AML-193 (cell line): ENCODE measurements at places on chromosomes 4 and X.

DNA sequence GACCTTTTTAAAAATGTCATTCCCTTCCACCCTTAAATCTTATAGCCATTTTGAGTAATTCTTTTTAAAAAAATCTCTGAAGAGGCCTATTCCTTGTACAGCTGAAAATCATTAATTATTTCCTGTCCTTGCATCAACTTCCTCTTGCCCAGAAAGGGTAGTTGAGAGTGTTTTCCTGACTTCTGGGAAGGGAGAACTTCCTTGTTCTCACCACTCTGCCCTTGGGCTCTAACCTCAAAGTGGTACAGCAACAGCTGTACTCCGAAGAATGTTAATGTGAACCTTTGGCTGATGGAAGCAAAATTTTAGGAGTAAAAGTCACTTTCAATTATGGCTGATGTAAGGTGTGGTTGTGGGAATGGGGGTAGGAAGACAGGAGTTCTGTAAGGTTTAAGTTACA is 15.1 kb upstream of the FABP2 start:
- peak; percentile 72 for DNase-seq

DNA sequence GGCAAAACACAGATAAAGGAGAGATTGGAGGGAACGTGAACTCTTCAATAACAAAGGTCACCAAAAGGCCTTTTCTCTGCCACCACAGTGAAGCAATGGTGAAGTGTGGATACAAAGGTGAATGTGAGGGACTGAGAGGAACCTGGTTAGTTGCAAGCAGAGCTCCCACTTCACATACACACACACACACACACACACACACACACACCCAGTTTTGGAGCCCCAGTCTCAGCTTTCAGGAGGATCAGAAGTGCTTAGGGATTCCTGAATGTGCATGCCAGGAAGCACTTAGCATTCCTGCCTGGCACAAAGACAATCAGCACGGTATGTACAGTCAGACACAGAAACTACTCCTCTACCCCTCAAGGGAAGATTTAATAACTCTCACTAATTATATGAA is 71.5 kb downstream of the ARHGEF9 start:
- no peak for DNase-seq

- DNase-seq: peak; percentile 95
These were observed 156.3 kb downstream of the BCOR start for GRCh38 chrX:39941332-39941920.

GRCh38 chrX:108426262-108426661 is 12.0 kb downstream of the COL4A6 start:
- DNase-seq: no peak

GRCh38 chr4:151912632-151913031 is 151.8 kb upstream of the GATB start:
- no peak for DNase-seq

- no peak for DNase-seq
These were observed 81.7 kb upstream of the KCNIP4 start for GRCh38 chr4:22030307-22030706.

GRCh38 chrX:154411981-154412340 is 622 bp downstream of the TAFAZZIN start:
- DNase-seq: peak; percentile 18

DNA sequence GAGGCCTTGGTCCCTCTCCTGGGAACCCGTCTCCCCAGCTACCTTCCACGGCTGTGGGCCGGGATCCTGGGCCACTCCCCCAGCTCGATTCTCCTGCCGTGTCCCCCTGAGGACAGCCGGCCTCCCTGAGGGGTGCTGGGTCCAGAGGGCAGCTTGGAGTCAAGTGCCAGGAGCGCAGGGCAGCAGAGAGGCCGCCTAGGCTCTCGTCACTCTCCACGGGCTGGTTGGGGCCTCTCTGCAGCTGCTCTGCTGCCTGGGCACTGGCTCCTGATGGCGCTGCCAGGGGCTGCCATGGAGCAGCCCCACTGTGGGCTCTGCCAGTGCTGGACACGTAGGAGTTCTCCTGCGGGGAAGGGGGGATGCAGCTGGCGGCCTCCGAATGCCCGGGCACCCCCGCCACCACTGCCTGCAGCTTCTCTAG is 6.7 kb downstream of the IRAK1 start:
- DNase-seq: no peak

GRCh38 chr4:110518889-110519490 is 43.0 kb downstream of the ENPEP start:
- DNase-seq: peak; percentile 3

- no peak for DNase-seq
These were observed 226.1 kb downstream of the SHOX start for GRCh38 chrX:856566-857290.

GRCh38 chrX:39360101-39360500 is 558.8 kb downstream of the MID1IP1 start:
- DNase-seq: no peak

DNA sequence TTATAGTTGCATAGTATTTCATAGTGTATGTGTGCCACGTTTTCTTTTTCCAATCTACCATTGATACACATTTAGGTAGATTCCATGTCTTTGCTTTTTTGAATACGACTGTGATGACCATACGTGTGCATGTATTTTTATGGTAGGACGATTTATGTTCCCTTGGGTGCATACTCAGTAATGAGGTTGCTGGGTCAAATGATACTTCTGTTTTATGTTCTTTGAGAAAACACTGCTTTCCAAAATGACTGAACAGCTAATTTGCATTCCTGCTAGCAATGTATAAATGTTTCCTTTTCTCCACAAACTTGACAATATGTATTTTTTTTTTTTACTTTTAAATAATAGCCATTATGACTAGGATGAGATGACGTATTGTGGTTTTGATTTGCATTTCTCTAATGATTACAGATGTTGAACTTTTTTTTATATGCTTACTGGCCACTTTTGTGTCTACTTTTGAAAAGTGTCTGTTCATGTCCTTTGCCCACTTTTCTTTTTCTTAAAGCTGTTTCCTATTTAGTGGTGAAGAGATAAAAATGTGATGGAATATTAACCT is 969.5 kb upstream of the NDST4 start:
- no peak for DNase-seq

- no peak for DNase-seq
These were observed 3.5 kb downstream of the PCSK1N start for GRCh38 chrX:48831909-48832291.

DNA sequence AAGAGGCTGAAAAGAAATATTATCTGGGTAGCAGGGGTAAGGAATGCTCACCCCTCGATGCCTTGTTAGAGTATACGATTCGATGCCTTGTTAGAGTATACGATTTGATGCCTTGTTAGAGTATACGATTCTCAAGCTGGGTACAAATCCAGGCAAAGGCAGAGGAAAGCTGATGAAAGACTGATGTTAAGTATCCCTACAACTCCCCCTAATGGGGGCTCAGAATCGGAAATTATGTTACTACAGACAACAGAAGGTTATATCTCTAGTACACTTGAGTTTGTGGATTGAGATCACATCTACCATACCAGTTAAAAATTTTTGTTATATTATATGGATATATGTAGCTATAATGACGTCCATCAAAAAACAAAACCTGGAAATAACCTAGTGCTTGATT is 4.8 kb downstream of the LRRC66 start:
- DNase-seq: no peak

DNA sequence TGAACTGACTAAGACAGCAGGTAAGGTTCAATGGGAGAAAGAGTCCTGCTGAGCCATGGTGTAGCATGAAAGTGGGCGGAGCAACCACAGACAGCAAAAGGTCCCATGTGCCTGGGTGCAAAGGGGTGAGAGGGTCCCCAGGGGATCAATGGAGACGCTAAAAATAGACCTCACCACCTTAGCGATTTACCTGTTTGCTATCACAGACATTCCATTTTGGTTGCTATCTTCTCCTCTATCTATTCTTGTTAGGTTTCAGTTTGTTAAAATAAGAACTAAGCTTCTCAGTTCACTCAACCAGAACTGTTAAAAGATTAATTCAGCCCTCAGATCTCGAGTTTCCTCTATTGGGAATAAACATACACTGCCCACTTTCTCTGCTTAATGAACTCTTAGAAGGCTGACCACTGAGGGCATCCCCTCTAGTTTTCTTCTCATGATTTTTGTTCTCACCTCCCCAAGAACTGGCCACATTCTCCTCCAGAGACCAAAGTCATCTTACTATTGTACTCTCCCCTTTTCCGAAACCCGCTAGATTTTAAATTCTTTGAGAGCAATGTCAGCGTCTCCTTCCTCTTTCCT is 136.7 kb downstream of the PARM1 start:
- DNase-seq: no peak

- no peak for DNase-seq
These were observed 2.4 kb downstream of the ZFYVE28 start for GRCh38 chr4:2415881-2416563.
